Stimulated activated CD8-positive, alpha-beta memory T cell treated with anti-CD3 and anti-CD28 coated beads, Interleukin-2, amount 100 ng/mL, for 1 hour (primary cell): ENCODE measurements at places on chromosomes 7 and 10.

DNA sequence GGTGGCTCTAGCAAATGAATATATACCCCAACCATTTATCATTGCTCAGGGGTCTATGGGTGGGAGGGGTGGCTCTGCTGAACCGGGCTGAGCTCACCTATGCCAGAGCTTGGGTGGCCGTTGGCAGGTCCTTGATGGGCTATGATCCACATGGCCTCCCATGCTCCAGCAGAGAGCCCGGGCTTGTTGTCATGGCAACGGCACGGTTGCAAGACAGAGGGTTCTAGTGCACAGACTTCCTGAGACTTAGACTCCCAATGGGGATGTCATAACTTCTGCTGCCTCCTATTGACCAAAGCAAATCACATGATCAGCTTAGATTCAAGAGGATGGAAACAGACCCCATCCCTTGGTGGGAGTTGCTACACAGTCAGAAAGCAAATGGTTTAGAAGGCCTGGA is 36.4 kb upstream of the CARD11 start:
- no peak for DNase-seq

DNA sequence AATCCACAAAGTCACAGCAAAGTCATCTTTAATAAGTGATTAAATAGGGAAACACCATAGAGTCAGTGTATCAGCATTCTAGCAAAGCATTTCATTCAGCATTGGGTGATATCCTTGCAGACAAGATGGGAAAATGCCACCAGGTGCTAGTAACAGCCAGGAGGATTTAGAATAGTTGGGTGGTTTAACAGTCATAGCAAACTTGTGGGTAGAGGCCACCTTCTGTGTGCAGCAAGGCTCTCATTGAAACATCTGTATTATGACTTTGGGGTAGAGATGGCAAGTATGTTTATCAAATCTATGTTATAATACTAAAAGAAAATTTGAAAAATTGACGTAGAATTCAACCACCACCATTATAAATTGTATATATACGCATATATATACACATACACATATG is 26.4 kb upstream of the ADO start:
- no peak for DNase-seq

DNA sequence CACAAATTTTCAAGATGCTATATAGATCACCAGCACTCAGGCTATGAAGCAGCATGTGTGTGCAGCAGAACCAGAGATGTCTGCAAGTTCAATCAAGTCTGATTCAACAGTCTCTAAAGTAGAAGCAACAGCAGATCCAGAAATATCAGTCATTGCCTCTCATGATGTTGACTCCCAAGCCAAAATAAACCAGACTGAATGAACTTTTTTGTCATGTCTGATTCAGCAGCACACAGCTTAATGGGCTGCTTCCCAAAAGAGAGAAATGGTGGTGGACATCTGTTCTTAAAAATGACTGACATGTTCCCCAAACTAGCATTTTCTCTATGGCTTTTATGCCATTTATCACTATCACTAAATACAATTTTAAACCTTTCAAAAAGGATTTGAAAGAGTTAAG is 53.8 kb downstream of the TMEM26 start:
- DNase-seq = no peak

- no peak for DNase-seq
Measured at GRCh38 chr10:115436999-115437398, 343.8 kb downstream of the ATRNL1 start.

GRCh38 chr7:4774658-4775249 is 669 bp upstream of the AP5Z1 start:
- no peak for DNase-seq

DNA sequence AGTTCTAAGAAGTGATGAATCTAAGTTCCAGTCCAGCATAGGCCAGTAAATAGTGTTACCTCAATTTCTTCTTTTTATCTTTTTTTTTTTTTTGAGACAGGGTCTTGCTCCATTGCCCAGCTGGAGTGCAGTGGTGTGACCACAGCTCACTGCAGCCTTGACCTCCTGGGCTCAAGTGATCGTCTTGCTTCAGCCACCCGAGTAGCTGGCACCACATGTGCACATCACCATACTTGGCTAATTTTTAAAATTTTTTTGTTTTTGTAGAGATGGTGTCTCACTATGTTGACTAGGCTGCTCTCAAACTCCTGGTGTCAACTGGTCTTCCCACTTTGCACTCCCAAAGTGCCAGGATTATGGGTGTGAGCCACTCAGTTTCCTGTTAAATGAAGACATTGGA is 126.6 kb upstream of the LYZL2 start:
- no peak for DNase-seq

DNA sequence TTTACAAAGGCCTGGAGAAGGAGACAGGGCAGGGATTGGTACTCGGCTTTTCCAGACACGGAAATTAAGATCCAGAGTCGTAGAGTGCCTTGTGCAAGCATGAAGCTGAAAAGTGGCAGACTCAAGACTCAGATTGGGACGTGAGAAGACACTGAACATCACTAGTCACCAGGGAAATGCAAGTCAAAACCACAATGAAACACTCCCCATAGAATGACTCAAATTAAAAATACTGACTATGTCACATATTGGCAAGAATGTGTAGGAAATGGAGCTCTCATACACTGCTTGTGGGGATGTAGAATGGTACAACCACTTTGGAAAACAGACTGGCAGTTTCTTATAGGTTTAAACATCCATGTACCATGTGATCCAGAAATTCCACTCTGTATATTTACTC is 472.0 kb downstream of the RPS24 start:
- DNase-seq = no peak

DNA sequence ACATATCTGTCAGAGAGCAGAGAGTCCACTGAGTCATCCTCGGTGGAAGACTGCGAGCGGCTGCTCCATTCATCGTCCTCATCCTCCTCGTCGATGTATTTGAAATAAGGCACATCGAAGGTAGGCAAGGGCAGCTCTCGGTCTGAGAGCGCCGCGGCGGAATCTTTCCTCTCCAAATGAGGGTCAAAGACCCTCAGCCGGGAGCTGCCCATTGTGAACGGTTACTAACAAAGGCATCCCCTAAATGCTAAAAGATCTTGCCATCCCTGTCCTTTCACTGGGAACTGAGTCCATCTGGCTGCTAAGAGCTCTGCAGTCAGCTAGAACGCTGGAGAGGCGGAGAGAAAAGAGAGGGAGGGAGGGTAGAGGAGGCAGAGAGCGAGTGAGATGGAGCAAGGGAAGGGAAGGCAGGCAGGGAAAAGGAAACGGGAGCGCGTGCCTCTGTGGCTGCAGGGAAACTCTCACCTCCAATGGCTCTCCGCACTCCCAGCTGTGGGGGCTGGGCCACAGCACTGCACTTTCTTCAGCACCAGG is 163.4 kb downstream of the RAPGEF5 start:
- no peak for DNase-seq

DNA sequence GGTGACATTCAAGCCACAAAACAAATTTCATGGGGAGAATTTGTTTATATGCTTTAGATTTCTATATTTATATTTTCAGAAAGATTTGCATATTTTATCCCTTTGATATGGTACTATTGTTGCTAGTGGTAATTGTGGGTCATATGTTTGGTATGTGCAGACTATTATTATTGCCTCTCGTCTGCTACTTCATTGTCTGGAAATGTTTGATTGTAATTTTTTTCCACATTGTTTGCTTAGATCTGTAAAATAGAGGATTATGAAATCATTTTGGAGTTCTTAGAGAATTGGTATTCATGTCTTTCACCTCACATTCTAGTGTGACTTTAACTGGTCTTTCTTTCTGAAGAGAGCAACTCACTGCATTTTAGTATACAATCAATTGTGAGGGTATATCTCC is 44.7 kb downstream of the MYO3A start:
- DNase-seq = no peak

GRCh38 chr10:93926613-93927012 is 32.8 kb downstream of the SLC35G1 start:
- DNase-seq = no peak

DNA sequence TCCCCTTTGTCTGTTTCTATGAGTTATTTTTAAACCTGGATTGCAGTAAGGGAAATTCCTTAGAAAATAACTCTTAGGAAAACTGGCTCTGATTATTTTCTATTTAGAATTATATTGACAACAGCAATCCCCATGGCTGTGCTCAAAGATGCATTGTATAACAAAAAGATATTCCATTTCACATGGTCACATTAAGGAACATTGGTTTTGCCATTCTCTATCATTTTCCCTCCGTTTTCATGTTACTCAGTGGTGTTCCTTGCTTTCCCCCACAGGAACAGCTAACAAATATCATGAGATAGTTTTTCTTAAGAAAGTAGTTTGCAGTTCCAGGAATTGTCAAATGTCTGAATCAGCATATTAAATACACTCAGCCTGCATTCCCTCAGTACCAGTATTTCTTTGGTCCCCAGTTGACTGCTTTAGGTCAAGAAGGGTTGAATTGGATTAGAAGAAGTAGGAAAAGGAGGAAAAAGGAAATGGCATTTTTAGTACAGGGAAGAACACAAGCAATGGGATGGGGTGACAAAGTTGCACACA is 436.7 kb downstream of the TNS3 start:
- no peak for DNase-seq

DNA sequence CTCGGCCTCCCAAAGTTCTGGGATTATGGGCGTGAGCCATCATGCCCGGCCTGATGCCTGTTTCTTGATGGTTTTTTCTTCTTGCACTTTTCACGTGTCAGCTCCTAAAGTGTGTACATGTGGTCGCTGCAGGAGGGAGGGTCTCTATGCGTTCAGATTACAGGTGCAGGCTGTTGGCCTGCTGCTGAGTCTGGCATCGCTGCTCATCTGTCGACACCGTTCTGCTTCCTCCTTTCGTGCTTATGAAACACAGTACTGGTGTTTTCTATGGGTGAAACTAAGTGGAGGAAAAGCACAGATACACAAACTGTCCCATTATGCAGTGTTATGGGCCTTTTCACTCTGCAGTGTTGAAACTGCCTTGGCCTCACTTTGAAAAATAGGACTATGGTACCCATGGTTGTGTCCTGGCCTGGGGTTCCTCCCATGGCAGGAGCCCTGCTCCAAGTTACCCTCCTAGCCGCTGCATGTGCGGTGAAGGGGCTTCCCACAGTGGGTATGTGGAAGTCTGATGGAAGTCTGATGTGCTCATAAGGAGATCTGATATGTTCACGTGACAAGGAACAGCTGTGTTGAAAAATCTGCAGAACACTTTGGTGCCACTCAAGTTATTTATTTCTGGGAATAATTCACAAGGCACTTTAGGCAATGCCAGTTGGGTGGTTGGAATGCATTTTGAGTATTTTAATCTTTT is 23.5 kb downstream of the OGDH start:
- no peak for DNase-seq

DNA sequence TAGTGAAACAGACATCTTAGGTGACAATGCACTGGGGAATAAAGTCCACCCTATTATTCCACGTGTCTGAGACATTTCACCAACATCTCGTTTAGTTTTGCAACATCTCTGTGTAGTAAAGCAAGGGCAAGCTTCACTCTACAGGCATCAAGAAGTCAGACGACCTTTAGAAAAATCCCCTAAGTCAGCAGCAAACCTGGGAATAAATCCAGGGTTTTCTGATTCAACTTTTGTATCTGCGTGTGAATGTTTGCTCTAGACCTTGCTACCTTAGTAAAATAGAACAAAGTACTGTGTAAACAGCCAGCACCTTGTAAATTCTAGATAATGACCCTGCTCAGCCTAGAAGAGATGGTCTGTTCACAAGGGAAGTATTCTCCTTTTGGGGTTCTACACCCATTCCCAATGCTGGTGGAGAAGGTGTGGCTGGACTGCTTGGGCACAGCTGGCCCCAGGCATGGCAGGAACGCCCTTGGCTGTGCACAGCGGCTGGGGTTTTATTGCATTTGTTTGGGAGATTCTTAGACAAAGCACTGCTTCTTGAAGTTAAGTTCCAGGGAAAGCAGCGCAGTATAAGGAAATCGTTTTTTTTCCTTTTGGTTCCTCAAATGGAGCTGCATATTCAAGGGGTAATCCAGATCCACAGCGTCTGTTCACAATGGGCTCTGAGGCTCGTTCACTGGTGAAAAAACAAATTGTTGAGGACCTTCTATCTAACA is 38.3 kb upstream of the GALNTL5 start:
- DNase-seq = no peak

GRCh38 chr10:73577788-73578187 is 13.4 kb downstream of the USP54 start:
- DNase-seq = no peak

- no peak for DNase-seq
Measured at GRCh38 chr10:132886211-132887099, 55.9 kb downstream of the CFAP46 start.

- no peak for DNase-seq
Measured at GRCh38 chr10:71656220-71656619, 63.4 kb downstream of the C10orf105 start.

DNA sequence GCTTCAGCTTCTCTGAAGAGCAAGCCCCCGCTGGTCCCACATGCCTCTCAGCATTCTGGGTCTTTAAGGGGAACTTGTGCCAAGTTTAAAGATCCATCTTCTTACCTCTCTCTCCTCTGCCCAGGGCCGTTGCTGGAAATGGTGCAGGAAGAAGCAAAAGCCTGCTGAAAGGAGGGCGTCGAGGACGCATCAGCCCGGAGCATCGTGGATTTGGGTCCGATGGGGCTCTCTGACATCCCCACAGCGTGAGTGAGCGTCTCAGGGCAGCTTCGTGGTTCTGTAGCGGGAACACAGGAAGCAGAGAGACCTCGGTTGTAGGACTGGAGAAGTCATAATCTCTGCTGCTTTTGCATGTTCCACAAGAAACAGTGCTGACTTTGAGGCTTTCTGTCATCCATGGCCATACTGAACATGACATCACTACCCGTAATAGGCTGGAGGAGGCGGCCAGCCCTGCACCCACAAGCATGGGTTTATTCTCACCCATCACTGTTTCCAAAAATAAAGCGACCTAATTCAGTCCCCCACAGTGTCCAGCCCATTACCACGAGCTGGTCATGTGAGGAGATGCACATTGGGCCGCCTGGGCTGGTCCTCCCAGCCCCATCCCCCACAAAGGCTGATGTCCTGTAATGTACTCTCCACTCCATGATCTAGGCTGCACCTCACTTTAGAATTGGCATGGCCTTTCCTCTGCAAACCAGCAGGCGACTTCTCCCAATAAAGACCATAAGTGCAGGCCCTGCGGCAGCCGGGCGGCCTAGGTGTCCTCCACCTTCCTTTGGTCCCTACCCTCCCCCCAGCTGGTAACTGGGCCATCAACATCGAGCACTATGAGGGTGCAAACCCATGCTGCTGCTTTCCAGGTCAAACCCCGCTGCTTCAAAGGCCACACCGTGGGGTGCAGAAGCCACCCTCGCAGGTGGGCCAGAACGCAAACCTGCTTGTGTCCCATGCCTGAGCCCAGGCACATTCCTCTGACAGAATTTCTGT is 276.9 kb downstream of the TNS3 start:
- no peak for DNase-seq

- DNase-seq = no peak
Measured at GRCh38 chr7:78223598-78223997, 425.0 kb downstream of the PHTF2 start.

DNA sequence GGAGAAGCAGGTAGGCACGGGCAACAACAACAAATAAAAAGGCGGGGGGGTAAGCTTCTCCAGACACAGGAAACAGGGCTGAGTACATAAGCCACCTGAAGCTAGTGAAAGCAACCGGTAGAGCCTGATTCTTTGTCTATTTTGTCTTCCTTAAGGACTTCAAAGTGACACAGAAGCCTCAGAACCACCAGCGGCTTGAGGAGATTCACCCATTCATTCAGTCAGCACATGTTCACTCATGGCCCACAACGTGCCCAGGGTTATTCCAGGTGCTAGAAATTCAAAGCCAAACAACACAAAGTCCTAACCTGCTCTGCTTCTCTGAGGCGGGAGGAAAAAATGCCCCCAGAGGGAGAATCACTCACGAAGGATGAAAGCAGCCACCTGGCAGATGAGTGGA is 69.3 kb upstream of the C7orf33 start:
- no peak for DNase-seq
